ENCODE measurements at places on chromosomes 16 and 17.

GRCh38 chr17:44190481-44190880 is 3.7 kb downstream of the TMUB2 start:
- no peak for DNase-seq

DNA sequence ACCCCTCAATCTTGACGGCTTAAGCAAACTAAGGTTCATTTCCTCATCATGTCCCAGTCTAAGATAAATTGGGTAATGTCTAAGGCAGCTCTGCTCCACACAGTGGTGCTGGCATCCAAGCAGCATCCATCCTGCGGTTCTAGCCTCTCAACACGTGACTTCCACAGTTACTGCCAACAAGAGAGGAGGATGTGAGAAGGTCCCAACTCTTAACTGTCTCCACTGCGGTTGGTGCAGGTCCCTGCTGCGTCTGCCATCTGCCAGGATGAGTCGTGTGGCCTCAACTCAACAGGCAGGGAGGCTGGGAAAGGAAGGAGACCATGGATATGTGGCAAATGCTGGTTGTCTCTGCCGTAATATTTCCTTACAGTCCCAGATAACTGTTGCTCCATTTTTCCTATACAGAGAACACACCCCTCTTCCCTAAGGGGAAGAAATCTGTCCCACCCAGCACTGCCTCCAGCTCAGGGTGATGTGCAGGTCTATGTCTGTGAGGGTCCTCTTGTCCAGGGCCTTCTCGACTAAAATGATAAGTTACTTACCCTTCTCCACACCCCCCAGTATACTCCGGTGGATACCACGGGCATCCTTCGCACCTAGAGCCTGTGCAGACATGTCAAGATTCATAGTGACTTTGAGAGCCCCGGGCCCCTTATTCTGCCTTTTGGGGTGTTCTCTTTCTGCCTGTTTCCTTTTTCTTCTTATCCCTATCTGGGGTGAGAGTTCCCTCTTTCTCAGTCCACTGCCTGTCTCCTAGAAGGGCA is 64.7 kb downstream of the KCNJ18 start:
- DNase-seq = no peak

GRCh38 chr17:38867968-38868816 is 1.7 kb upstream of the LASP1 start:
- no peak for DNase-seq

DNA sequence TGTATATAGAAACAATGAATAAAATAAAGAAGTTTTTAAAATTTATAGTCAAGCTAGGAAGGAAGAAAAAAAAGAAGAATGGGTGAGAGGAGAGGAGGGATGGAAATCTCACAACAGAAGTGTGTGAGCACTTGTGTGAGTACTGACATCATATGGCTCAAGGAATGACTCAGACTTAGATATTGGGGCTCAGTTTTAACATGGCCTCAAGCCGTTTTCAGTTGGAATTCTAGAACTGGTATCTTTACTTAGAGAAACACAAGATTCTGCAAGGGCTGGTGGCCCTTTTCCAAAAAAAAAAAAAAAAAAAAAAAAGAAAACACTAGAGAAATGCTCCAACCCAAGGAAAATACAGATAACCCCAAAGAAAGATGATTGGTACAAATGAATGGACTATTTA is 55.1 kb downstream of the STXBP4 start:
- no peak for DNase-seq

DNA sequence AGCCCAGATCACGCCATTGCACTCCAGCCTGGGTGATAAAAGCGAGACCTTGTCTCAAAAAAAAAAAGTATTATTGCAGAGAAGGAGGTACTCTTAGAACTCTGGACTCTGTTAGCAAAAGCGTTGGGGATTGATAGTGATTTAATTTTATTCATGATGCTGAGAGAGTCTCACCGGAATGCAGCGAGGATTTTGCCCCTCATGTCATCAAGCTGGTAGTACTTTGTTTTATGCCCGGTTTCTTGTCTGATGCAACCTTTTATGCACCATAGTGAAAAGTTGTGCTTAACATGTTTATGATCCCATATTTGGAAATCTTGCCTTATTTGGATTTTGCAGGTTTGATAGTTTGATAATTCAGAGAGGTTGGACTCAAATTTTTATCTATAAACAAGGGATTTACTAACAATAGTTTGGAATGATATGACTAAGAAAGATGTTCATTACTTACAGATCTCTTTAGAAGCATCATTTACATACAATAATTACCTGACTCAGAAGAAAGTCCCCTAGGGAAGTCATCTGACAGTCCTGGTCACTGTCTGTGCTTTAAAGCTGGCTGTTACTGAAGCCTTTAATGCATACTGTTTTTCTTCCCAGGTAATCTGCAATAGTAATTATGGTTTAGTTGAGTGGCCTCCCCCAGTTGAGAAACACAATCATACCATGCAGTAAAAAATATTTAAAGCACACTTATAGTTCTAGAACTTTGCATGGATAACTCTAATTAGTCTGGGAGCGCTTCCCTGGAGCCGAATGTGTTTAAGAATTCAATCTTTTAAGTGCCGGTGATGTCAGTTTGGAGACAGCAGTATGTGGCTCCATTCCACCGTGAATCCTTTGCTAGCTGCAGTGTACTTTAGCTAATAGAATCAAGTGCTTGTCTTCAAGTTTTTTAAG is 120.9 kb downstream of the PRKCA start:
- DNase-seq = no peak

Data from T-helper 2 cell (primary cell).